ENCODE measurements at places on chromosomes 13 and 19.
A peak's percentile ranks its signal among the peaks of the same experiment; 100 is the strongest.

DNA sequence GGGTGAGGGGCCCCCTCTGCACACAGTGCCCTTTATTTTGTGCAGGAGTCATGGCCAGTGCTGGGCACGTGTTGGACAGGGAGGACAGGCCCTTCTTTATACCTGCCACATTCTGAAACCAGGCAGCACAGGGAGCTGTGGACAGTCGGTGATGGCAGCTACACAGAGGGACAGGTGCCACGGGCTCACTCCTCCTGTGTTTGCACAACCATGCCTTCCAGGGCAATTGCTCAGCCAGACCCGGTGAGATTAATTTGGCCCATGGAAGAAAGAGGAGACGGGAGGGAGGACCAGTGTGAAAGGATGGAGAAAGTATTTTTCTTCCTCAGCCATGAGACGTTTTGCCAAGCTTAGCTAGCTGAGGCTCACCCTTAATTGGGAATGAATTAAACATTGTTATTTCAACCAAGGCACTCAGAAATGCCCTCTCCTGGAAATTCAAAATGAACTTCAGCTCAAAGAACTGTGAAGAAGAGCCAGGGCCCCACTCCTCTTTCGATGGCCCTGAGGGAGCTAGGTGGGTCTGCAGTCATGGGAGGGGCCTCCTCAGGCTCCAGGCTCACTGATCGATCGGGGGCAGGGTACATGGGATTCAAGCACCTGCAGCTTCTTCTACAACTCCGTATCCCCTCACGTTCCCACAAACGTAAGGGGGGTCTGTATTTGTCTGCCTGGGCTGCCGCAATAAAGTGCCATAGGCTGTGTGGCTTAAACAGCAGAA lies 41.2 kb downstream of the SHISA2 start:
- DNase-seq: no peak

DNA sequence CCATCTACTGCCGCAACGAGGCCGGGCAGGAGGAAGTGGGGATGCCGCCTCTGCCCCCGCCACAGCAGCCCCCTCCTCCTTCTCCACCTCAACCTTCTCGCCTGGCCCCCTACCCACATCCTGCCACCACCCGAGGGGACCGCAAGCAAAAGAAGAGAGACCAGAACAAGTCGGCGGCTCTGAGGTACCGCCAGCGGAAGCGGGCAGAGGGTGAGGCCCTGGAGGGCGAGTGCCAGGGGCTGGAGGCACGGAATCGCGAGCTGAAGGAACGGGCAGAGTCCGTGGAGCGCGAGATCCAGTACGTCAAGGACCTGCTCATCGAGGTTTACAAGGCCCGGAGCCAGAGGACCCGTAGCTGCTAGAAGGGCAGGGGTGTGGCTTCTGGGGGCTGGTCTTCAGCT lies 3.4 kb upstream of the NUP62 start:
- no peak for DNase-seq

DNA sequence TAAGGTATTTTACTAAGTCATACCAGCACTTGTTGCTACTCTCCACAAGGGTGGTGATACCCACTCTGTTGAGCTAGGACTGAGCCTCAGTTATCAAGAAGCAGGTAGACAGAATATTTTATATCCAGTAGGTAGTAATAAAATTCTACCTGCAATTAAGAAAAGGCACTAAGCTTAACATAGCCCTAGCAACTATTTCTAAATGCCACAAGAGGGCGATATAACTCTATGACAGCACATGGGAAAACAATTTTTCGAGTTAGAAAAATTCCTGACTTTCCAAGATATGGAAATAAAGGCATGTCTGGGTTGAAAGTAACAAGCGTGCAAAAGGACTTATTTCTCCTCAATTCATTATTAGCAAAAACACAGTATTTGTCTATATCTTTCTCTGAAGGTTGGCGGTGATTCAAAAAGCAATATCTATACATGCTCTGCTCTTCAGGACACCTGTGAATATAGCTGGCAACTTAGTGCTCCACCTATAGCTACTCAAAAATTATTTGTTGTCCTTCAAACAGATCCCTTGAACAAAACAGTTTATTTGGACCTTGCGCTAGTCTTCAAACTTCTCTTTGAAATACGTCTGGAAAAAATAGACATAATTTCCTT lies 14.7 kb downstream of the CCDC169 start:
- DNase-seq: peak; percentile 55

GRCh38 chr13:74629985-74630384 lies 495.8 kb upstream of the KLF12 start:
- DNase-seq: no peak

DNA sequence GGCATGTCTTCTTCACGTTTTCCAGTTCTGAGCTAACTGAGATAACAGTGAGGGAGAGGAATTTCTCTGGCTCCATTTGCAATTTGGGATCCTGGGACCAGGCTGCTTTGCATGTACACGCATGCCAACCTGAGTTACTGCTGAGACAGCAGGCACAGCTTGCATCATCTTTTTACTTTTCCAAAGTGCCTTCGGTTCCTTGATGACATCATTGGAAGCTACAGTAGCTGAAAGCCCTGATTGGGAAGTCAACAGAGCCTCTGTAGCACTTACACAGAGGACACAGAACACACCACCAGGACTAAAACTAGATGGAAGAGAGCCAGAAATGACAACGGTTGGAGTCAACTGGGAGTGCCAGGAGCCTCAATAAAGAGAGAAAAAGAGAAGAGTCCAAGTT lies 399.1 kb upstream of the GPC6 start:
- DNase-seq: no peak

DNA sequence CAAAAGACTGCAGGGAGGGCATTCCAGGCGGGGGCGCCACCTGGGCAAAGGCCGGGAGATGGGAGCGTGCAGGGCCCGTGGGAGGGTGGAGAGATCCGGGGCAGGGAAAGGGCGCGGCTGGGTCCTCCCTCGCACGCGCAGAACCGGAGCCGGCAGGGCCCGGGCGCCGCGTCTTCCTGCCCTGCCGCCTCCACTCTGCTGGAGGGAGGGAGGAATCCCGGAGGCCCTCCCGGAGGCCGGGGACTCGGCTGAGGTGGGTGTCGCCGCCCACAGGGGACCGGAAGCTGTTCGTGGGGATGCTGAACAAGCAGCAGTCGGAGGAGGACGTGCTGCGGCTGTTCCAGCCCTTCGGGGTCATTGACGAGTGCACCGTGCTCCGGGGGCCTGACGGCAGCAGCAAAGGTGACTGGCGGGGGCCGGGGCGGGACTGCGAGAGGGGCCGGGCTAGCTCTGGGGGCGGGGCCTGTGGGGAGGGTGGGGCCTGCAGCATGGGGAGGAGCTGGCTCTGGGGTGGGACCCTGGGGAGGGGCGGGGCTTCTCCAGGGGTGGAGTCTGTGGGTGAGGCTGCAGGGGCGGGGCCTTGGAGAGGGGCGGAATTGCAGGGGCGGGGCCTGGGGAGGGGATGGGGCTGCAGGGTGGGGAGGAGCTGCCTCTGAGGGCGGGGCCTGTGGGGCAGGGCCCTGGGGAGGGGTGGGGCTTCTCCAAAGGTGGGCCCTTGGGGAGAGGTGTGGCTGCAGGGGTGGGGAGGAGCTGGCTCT lies 51.3 kb downstream of the CELF5 start:
- DNase-seq: peak; percentile 85

- no peak for DNase-seq
Measured at GRCh38 chr13:48185018-48185417, 48.0 kb upstream of the ITM2B start.

- peak; percentile 14 for DNase-seq
Measured at GRCh38 chr13:40476175-40476958, 190.1 kb downstream of the FOXO1 start.

GRCh38 chr13:31431722-31432137 lies 232.0 kb downstream of the B3GLCT start:
- DNase-seq: peak; percentile 35

DNA sequence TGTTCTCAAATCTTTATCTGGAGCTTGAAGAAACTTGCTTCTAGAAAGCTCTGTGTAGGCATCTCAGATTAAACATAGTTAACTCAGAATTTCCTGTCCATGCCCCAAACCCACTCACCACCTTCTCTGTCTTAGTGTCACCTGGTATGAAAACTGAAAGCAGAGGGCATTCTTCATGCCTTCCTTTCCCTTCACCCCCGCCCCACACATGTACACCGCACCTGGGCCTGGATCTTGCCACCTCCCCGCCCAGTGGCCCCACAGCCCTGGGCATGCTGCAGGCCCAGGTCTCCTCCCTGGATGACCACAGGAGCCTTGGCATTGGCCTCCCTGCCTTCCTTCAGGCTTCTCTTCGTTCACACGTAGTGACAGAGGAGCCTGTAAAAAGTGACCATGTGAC lies 15.8 kb downstream of the CFAP97D2 start:
- DNase-seq: no peak

DNA sequence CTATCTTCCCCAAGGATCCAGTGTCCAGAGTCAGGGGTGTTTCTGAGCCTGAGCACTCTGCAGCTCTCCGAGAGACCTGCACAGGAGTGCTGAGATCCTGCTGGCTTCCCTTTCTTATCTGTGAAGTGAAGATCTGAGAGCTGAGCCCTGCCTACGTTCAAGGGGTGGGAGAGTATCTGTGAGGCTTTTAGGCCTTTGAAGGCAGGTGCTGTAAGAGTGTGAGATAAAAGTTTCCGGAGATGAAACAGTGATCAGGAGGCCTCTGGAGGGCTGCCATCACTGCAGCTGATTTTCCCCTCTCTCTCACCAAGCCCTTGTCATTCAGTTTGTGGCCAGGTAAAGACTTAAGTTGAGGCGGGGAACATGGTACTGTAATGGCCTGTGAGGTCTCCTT lies 83.1 kb downstream of the AKAP11 start:
- DNase-seq: no peak

DNA sequence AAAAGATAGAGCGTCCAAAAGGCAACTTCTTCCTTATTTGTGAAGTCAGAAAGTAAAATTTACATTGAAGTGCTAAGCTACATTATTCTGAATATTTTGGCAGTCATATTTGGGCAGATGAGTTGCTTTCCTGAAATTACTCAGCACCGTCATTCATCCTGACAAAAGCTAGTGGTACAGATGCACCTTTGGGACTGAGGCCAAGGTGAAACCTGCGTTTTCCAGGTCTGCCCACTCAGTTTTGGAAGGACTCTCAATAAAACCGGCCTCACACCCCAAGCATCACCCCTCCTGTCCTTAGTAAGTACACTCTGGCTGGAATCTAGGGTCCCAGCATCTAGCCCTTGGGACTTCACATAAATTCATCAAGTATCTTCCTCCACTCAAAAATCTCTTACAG lies 187.5 kb downstream of the TM9SF2 start:
- no peak for DNase-seq

GRCh38 chr13:95809429-95809828 lies 132.5 kb downstream of the DNAJC3 start:
- DNase-seq: no peak

GRCh38 chr19:1844513-1845124 lies 3.7 kb downstream of the REXO1 start:
- no peak for DNase-seq

DNA sequence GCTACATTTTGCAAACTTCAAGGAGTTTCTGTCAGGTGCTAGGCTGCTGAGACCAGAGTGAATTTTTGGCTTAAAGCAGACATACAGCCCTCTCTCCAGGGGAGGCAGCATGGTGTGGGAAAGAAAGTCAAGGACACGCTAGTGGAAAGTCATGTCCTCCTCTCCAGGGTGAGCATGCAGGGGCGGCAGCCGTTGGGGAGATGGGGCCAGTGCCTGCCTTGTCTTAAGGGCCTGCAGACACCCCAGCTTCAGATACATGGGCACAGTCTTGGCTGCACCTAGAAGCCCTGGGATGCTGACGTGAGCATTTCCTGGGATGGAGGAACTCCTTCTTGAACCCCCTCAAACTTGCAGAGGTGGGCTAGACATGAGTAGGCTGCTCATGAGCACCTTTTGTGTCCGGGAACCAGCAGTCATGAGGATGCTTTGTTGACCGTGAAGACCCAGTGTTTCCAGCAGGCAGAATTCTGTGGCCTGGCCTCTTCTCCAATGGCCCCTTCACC lies 43.3 kb upstream of the PEPD start:
- no peak for DNase-seq

DNA sequence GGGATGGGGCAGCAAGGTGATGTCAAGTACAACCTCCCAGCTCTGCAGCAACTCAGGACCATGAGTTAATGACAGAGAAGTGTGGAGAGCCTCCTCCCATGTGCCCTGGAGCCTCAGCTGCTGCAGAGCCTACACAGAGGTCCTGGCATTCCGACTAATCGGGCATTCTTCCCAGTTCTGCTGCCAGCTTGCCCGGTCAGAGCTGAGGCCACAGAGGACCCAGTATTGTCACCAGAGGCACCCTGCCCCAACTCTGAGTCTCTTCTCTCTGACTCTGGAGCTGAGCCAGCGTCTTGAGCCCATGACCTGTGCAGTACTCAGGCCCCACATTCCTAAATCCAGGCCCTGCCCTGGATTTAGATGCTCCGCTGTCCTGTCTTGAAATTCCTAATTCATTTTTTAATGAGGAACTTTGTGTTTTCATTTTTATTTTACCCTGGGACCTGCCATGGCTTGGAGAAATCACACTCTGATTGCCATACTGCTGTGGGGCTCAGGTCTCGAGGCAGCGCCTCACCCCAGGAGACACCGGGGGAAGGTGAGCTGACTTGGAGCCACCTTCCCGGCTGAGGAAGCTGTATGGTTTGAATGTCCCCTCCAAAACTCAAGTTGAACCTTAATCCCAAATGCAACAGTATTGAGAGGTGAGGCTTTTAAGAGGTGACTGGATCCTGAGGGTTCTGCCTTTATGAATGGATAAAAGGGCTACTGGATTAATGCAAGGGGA lies 144.9 kb upstream of the ZNF507 start:
- no peak for DNase-seq

DNA sequence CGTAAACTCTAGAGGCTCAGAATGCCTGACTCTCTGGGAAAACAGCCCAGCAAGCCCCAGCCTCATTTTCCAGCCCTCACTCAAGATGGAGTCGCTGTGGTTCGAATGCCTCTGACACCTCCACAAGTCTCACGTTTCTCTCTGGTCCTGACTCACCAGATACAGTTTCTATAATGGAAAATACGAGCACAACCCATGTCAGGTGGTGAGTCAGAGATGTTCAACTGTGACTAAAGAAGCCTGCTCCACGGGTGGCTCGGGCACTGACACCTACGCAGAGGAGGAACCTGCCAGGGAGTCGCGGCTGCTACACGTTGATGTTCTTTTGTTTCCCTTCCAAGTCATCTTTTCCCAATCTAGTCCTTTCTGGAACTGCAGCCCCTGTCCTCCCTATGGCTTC lies 87.1 kb upstream of the STK24 start:
- DNase-seq: no peak

GRCh38 chr19:56066152-56067023 lies 54.7 kb downstream of the ZNF787 start:
- peak; percentile 33 for DNase-seq

GRCh38 chr19:28034936-28035335 lies 1178.0 kb downstream of the UQCRFS1 start:
- DNase-seq: no peak

- DNase-seq: no peak
Measured at GRCh38 chr19:47257411-47258169, 1.3 kb downstream of the CCDC9 start.

DNA sequence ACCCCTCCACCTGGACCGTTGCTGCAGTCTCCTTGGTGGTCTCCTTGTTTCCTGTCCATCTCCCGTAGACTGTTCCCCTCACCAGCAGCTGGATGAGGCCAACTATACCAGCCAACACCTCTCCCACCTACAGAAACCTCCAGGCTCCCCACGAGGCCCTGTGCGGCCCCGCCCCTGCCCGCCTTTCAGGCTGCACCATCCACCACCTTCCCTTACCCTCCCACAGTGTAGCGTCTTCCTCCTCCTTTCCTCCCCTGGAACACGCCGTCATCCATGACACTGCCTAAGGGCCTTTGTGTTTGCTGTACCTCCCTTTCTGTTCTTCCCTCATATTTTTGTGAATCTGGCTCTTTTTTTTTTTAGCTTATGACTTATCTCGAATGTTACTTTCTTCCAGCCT lies 23.8 kb upstream of the WDR88 start:
- DNase-seq: no peak

- DNase-seq: no peak
Measured at GRCh38 chr13:64069892-64070291, 2654.2 kb upstream of the PCDH20 start.

Data from fibroblast of villous mesenchyme (primary cell).